ENCODE measurements at places on chromosomes 6 and 20.

GRCh38 chr6:142605922-142606485, 304.2 kb downstream of the ADGRG6 start:
- peak; percentile 79 for DNase-seq

- DNase-seq: no peak
These were observed 4.9 kb downstream of the PRKN start for GRCh38 chr6:162722633-162723032.

DNA sequence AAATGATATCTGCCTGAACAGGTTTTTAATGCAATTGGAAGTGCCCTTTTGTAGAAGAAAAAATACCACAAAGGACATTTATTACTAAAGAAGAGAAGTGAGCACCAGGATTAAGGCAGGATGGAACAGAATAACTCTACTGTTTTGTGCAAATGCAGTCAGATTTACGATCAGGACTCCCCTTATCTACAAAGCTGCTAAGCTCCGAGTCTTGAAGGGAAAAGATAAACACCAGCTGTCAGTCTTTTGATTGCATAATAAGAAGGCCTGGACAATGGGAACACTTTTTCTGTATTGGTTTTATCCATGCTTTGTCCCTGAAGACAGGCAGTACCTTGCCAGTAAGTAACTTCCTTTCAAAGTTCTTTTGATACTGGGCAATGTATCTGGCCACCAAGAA, 797.9 kb upstream of the SLC35B3 start:
- DNase-seq: peak; percentile 2

- DNase-seq: no peak
These were observed 49.4 kb downstream of the TMEM242 start for GRCh38 chr6:157273756-157274470.

- DNase-seq: peak; percentile 52
These were observed 74.1 kb downstream of the FAM83B start for GRCh38 chr6:54920628-54921027.

- DNase-seq: no peak
These were observed 90.8 kb downstream of the FRK start for GRCh38 chr6:115969930-115970273.

GRCh38 chr6:147463651-147464050, 44.8 kb upstream of the SAMD5 start:
- no peak for DNase-seq

DNA sequence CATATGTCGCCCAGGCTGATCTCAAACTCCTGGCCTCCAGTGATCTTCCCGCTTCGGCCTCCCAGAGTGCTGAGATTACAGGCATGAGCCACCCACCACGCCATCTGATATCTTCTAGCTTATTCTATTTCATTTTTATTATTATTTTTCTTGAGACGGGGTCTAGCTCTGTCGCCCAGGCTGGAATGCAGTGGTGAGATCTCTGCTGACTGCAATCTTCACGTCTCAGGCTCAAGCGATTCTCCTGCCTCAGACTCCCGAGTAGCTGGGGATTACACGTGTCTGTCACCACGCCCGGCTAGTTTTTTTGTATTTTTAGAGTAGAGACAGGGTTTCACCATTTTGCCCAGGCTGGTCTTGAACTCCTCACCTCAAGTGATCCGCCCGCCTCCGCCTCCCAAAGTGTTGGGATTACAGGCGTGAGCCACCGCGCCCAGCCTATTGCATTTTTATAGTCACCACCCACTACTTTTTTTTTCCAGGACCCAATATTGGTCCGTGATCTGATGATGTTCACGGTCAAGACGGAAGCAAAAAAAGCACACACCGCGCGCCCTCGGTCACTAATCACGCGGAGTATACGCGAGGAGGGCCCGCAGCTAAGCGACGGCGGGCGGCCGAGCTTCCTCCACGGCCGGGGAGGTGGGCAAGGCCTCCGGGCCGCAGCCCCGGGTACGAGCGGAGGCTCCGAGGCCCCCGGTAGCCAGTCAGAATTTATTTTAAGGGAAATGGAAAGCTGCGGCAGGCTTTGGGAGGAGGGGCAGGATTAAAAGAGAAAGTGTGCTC, 1.1 kb upstream of the LSM14B start:
- peak; percentile 69 for DNase-seq

GRCh38 chr6:108193131-108193530, 27.3 kb downstream of the NR2E1 start:
- DNase-seq: no peak

GRCh38 chr6:1832844-1833787, 223.4 kb downstream of the FOXC1 start:
- DNase-seq: no peak

DNA sequence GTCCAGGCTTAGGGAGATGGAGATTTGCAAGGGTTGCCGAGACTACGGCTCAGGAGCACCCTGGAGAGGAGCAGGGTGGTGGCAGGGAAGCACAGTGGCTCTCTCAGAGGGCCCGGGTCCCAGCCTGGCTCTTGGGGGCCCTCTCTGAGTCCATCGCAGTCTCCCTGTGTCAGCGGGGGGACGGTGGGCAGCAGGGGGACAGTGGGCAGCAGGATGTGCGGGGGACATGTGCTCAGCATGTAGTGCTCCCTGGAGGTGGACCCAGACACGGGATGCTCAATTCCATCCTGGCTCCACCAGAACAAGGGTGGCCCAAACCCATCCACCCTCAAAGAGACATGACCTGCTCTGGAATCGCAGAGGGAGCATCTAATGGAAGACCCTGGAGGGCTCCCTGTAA, 43.0 kb upstream of the ZBP1 start:
- DNase-seq: no peak

DNA sequence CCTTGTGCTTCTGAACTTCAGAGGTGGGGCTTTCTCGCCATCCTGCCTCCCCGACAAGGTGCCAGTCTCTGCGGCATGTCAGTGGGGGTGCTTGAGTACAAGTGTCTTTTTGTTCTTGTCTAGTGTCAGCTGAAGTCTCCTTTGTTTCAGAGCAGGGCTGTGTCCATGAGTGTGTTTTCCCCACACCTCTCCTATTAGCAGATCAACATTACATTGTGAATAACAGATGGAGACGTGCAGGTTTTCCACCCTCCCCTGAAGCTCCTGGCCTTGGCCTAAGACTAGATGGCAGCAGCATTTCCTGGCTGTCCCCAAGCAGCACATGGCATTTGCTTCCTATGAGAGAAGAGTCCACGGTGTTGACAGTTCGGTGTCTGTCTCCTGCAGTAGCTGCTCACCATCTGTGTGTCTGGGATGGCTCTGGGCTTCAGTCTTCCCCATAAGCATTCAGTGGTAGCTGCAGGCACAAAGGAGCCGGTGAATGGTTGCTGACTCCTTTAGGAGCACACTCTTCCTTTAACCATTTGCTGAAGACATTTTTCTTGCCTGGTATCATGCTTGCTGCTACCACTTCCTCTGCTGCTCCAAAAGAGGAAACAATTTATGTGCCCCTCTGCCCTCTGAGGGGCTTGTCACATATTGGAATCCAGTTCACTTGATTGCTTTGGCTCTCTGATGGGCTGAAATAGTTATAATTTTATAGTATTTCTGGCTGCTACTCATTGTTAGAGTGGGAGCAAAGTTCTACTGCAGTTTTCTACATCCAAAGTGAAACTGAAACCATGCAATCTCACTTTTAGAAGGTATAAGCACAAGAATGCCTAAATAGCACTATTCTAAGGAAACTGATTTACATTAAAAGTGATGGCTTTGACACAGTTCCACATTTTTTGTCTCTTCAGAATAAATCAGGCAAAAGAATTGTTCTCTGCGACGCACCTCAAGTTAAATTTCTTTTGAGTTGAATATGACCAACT, 913.0 kb downstream of the C6orf118 start:
- no peak for DNase-seq

- peak; percentile 61 for DNase-seq
These were observed 12.6 kb upstream of the PIGU start for GRCh38 chr20:34689486-34689885.

DNA sequence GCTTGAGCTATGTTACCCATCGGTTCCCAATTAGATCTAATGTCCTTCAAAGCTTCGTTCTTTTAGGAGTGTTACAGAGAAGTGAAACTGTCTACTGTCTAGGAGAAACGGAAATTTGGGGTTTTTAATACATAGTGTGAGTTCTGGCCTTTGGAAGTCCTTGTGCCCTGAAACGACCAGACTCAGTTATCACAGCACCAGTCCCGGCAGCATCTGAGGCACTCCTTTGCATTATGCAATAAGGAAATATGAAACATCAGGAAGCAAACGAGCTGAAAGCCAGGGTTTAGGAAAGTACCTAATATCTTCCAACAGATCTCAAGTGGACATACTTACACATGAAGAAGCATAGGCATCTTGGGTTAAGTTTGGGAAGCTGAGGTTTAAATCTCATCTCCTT, 61.8 kb upstream of the ADGRF1 start:
- peak; percentile 69 for DNase-seq

DNA sequence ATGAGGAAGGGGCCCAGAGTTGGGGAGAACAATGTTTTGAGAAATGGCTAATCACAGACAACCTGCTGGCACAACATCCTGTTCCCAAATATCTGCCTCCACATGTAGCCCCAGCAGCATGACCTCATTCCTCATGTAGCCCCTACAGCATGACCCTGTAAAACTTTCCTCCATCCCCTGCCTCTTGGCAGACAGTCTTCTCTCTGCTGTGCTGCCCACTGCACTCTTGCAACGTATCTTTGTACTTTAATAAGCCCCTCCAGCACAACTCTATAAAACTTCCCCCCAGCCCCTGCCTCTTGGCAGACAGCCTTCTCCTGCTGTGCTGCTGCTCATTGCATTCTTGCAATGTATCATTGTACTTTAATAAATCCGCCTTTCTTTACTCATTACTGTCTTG, 278.8 kb downstream of the HDGFL1 start:
- no peak for DNase-seq

GRCh38 chr20:18176318-18176785, 38.7 kb downstream of the KAT14 start:
- no peak for DNase-seq

- DNase-seq: no peak
These were observed 276.5 kb downstream of the CDC5L start for GRCh38 chr6:44663860-44664634.

DNA sequence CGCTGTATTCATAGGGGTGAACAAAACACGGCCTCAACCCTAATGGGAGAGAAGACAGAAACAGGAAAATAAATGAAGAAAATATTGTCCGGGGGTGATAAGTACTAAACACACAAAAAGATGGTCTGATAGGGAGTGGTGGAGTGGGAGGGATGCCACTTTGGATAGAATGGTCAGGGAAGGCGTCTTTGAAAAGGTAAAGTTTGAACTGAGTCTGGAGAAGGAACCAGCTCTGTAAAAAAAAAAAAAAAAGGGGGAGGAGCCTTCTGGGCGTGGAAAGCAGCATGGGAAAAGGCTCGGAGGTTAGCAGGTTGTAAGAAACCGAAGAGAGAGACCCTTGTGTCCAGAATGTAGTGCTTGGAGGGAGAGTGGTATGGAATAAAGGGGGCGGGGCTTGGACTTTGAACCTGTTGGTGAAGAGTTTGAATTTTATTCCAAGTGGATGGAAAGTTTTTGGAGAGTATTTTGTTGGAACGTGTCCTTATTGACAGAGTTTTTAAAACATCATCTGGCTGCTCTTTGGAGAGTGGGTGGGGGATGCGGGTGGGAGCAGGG, 1.8 kb downstream of the CHMP4B start:
- no peak for DNase-seq

DNA sequence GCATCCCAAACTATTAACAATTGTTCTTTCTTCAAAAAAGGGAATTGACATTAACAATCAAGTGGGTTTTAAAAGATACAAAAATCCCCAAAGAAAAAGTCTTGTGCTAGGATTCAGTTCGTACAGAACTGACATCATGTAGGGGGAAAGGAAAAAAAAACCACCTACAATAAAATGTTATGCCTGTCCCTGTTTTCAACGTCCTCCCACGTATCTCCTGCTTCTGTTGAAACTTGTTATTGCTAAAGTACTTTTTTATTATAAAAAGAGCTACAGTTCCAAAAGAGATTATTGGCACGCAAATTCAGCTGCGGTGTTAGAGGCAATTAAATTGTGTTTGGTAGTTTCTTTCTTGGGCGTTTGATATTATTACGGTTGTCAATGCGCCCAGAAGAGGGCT, 102.8 kb upstream of the PHACTR1 start:
- no peak for DNase-seq

DNA sequence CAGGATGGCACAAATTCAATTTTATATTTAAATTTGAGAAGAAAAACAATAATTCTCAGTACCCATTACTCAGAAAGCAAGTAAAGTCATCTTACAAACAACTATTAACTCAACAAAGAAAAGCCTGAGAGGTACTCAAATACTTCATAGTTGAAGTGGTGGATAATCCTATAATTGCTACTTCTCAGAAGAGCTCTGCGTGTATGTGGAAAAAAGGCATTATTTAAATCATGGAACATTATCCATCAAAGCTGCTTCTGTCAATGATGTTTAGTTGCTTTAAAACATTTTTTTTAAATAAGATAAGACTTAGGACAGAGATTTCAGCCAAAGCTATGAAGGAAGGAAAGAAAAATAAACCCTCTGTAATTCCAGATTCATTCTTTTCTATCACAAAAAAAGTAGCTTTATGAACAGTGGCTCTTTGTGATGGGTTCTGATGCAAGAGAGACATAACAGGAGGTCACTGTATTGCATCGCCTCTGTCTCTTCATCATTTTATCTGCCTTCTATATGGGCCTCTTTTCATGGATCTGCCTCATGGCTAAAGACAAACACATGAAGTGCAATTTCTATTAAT, 367.9 kb upstream of the SLC35B3 start:
- no peak for DNase-seq

- DNase-seq: no peak
These were observed 11.6 kb downstream of the RNASET2 start for GRCh38 chr6:166944666-166945256.

- DNase-seq: no peak
These were observed 1422.8 kb upstream of the EYS start for GRCh38 chr6:67129780-67130179.

DNA sequence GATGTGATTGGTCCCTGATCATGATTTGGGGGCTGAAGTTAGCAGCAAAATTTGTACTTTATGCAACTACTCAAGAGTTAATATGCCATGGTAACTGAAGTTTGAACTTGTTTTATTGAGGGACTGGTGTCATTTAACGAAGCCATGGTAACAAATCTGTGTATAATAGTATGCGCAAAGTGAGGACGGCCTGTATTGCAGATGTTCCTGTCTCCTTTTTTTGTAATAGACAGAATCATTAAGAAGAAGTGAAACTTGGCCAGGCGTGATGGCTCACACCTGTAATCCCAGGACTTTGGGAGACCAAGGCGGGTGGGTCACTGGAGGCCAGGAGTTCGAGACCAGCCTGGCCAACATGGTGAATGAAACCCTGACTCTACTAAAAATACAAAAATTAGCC, 22.3 kb downstream of the RPRD1B start:
- DNase-seq: no peak

DNA sequence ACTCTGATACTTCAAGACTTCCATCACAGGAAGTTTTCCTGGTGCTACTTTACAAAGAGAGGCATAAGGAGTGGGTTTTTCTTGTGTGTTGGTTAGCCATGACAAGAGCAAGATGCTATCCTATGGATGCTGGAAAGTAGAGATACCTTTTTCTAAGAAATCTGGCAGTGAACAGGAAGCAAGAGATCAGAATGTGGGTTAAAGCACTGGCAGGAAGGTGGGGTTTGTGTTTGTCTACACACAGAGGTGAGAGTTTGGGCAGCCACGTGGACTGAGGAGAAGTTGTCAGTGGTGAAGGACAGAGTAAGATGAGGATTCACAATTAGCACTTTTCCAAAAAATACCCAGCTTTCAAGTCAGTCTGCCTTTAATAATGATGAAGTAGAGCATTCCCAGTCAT, 17.9 kb downstream of the SLC2A12 start:
- DNase-seq: no peak

Measured in iris pigment epithelial cell (primary cell).